Renal cortical epithelial cell (primary cell): ENCODE measurements at places on chromosomes 13 and 19.

GRCh38 chr19:16861011-16861410 lies 27.8 kb upstream of the F2RL3 start:
- no peak for DNase-seq

DNA sequence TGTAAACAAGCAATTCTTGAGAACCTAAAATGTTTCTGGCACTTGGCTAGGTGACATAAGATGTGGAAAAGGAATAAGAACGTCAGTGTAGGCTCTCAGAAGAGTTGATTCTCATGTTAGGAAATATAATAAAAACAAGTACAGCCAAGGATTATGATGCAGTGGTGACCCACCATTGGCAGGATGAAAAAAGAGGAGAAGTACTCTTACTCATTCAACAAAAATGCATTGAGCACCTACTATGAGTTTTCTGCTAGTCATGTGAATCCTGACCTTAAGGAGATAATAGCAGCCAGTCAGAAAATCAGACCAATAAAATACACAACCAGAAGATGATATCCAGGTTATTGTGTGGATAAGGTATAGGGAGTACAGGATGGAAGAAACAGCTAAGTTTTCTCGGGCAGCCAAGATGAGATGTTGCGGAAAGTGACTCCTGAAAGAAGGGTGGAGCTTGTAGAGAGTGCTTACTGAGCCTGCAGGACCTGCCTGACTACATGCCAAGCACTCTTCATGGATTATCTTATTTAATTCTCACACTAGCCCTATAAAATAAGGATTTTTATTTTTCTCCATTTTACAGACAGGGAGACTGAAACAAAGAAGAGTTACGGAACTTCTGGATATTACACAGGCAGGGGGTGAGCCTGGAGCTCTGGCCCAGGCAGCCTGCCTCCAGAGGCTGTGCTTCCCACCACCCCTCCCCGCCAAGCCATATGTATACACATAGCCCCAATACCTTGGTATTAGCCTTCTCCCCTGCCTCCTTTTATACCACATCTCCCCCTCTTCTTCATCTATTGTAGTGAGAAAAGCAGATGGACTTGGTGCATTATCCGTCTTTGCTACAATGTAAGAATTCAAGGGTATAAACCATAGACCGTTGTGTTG lies 58.0 kb downstream of the TGDS start:
- no peak for DNase-seq

GRCh38 chr13:112838038-112838841 lies 130.8 kb upstream of the MCF2L start:
- DNase-seq, result no peak

DNA sequence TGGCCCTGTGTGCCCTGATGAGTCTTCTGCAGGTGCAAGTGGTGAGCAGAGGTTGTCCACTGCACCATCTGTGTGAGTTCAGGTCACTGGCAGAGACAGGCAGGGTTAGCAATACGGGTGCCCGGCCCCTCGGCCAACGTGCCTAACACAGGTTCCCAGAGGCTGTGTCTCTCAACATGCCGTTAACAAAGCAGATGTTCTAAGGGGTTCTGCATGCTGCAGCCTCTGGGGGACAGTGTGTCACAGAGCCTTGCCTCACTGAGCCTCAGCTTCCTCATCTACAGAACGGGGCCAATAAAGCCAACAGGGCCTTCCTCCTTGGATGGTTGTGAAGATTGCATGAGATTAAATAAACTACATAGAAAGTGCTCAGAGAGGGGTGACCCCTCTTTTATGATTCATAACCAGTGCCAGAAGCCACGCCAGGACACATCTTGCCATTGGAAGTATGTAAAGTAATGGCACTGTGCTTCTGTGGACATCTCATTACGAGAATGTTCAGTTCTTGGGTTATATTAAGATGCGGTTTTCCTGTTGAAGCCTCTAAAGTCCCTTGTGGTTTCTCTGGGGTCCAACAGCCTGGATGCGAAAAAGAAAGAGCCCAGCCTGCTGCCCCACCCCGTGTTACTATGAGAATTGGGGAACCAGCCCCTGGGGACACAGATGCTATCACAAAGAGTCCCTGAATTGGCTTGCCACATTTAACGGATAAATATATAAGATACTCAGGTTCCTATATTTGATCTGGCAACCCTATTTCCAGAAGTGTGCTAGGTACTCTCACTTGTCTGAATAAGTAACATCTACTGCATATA lies 11.2 kb upstream of the ARHGEF18 start:
- no peak for DNase-seq

DNA sequence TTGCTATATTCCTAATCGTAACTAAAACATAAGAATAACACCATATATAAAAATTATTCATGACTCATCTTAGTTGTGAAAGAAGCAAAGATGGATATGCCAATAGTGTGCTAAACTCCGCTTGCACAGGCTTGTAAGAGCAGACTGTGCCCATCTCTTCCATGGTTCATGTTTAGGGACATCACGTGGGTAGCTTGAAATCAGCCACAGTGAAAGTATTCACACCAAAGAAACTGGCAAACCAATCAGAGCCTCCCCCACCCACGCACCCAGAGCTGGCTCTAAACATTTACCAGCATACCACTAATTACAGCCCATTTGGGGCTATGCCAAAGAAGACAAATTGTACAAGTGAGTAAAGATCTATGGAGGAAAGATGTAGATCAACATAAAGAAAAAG lies 147.5 kb downstream of the DIAPH3 start:
- peak; percentile 53 for DNase-seq

- DNase-seq, result no peak
Observed at GRCh38 chr19:57720878-57721277, 6.5 kb downstream of the ZNF671 start.

- peak; percentile 91 for DNase-seq
Observed at GRCh38 chr19:51926784-51927741, at the start of gene ZNF613. Gene ZNF613, plus strand, starts transcription at chr19:51927472. Its CDS starts 8,749 bp downstream, at chr19:51936221.

GRCh38 chr13:47705185-47705584 lies 295.9 kb downstream of the SUCLA2 start:
- DNase-seq, result no peak

DNA sequence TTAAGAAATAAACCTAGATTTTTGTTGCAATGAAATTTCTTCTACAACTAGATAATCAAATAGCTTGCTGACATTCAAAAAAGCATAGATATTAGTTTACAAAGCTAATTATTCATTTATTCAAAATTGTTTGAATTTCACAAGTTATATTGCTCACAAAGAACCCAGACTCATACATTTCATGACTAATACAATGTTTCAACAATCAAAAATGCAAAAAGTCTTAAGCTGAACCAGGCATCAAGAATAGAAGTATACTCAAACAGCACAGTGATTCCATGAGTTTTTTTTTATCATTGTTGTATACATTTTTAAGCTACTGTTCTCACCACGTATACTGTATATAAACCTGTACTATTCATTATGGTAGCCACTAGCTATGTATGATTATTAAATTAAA lies 51.0 kb downstream of the DIAPH3 start:
- no peak for DNase-seq

- peak; percentile 70 for DNase-seq
Observed at GRCh38 chr13:43787997-43788396, 1.2 kb upstream of the ENOX1 start.

GRCh38 chr19:50777830-50778303 lies 7.6 kb downstream of the GPR32 start:
- DNase-seq, result peak; percentile 12
